ENCODE measurements at places on chromosomes 13 and 19. TPM values are rescaled to one million over a fixed set of nuclear protein-coding genes. Genes with fewer than 3 reads are reported as not detected.
A peak's percentile ranks its signal among the peaks of the same experiment; 100 is the strongest.

AKAP11 gene
- total RNA-seq, result 39.5 TPM

ALDH16A1 gene
- 20.6 TPM for total RNA-seq

DNA sequence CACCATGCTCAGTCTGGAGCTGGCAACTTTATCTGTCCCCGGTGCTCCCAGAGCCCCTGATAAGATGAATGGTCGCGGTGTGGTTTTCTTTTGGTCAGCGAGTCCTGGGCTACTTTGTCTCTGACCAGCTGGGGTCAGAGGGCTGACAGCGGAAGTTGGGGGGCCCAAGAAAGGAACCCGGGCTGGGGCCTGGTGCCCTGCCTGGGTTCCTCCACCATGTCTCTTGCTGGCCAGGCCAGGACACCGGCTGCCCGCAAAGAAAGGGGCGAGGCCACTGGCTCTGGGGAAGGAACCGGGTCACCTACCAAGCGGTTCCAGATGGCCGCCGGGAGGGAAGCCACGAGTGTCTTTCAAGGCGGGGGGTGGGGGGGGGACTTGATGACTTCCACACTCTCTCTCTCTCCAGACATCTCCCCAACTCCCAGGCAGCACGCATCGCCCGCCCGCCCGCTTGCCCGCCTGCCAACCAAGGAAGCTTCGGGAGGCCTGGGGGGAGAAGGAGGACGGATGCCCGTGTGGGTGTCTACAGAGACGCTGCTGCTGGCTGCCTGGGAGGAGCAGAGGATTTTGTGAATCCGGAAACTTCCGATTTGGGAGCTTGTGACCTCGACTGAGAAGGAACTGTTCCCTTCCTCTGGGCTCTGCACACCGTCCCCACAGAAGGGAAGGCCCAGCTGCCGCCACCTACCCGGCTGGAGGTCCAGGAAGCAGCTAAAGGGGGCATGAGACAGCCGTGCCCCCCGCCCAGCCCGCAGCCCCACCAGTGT lies 1.1 kb downstream of the PIP5K1C start:
- DNase-seq, result no peak

- no peak for DNase-seq
Observed at GRCh38 chr13:111122056-111122455, 6.9 kb downstream of the ARHGEF7 start.

GRCh38 chr19:40543029-40543597 lies 33.6 kb upstream of the SHKBP1 start:
- DNase-seq, result no peak

- DNase-seq, result no peak
Observed at GRCh38 chr13:57635541-57636085, 4.1 kb downstream of the PCDH17 start.

- DNase-seq, result peak; percentile 87
Observed at GRCh38 chr19:14090509-14091080, at the start of gene SAMD1. SAMD1 (minus strand) TSS chr19:14090751.

- no peak for DNase-seq
Observed at GRCh38 chr13:102875256-102875655, 29.4 kb downstream of the ERCC5 start.

DNA sequence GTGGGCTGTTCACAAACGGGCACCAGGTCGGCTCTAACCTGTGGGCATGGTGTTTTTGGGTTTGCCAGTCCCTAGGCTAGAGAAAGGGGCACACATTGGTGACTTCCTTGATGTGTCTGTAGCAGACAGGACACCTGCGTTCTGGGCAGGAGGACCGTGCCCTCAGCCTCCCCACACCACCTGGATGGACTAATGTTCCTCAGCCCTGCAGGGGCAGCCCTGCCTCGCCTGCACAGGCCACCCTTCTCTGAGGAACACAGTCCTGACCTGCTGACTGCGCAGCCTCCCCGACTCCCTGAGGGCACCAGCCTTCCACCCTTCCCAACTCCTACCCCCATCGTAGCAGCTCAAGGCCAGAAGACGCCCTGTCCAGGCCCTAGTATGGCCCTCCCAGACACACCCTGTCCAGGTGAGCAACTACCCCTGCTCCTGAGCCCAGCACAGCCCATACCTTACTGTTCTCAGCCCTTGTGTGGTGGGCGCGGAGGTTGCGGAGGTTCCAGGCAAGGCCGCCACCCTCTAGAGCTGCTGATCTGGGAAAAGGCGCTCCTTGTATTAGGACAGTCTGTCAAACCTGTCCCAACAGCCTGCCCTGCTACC lies 55.7 kb downstream of the GGACT start:
- DNase-seq, result no peak

DNA sequence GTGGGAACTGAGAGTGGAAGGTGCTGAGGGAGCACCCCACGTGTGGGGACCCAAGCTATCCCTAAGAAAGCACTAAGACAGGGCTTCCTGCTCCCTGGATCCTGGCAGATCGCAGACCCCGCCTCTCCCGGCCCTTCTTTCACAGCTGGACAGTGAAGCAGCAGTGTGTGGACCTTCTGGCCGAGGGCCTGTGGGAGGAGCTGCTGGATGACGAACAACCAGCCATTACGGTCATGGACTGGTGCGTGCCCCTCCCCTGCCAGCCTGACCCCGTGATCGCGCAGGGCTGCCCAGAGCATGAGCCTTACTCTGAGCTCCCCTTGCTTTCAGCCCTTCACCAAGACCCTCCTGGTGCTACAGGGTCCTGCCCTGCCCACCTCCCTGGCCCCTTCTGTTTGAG lies 2.3 kb downstream of the NCCRP1 start:
- no peak for DNase-seq

DNA sequence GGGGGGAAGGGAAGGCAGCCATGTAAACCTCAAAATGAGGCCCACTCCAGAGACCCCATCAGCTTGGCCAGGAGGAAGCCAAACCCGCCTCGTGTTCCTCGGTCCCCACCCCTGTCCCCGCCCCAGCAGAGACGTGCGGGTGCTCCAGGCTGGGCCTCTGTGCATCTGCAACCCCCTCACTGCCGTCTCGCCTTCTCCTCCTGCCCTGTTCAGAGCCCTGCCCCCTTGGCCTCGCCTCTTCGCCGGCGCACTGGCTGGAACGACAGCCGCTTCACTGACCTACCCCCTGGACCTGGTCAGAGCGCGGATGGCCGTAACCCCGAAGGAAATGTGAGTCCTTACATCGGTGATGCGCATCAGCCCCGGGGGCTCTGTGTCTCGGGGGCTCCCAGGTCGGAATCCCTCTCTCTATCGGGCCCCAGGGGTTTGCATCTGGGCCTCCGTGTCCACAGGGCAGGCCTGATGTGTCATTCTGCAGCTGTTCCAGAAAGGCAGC lies 32.2 kb downstream of the TMEM161A start:
- no peak for DNase-seq

Data from breast epithelium (tissue), 4 donors.